CD8-positive, alpha-beta memory T cell (primary cell): ENCODE measurements at places on chromosomes 16 and 17.

DNA sequence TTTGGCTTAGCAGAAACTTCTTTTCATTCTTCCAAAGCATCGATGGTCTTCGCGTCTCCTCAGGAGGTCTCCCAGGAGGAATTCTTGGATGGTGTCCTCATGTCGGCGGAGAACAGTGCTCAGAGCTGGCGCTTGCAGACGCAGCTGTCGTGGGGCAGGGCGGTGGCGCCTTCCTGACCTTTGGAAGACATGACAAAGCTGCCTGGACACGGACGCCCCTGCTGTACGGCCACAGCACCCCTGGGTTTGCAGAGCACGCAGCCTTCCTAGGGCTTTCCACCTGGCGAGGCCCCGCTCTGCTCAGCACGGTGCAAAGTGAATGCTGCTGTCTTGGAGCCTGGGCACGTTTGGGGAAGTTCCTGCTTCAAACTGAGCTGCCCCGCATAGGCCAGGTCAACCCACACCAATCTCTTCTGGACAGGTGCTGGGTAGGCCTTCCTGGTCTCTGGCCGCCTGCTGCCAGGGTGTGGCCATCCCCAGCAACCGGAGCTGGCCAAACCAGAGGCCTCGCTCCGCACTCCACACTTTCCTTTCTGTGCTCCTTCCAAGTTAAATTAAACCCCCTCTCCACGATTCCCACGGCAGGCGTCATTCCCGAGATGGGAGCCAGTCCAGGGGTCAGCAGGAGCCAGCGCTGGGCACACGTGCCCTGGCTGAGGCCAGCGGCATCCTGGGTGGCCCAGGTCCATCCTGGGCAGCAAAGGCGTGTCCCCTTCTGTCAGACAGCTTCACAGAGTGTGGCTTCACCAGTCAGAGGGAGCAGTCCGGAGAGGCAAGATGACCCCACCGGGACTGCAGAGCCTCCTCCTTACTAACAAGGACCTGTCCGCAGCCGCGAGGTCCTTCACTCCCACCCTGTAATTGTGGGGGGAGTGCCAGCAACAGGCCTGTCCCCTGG is 15.0 kb upstream of the KREMEN2 start:
- no peak for DNase-seq

DNA sequence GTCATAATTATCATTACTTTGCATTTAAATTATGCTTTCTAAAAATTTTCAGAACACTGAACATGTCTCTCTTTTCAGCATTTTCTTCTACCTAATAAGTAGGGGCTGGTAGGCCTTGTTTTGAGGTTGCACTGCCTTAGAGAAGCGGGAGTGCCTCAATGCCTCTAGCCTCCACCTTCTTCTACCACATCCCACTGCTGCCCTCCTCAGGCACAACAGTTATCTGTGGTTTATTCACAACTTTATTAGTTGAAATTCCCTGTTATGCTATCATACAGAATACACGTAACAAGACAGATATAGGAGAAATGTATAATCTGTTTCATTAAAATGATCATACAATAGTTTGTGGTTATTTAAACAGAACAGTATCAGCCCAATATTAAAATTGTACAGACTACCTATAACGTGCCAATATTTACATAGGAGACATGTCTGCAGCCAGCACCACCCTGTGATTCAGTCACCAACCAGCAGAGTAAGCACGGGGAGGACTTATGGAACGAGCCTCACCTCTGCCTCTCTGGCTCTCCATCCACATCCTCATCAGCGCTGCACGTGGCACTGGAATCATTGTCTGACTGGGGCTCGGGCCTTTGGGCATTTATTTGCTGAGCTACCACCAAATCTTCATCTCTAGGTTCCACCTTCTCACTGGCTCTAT is 101.2 kb downstream of the TTC19 start:
- DNase-seq, result no peak

DNA sequence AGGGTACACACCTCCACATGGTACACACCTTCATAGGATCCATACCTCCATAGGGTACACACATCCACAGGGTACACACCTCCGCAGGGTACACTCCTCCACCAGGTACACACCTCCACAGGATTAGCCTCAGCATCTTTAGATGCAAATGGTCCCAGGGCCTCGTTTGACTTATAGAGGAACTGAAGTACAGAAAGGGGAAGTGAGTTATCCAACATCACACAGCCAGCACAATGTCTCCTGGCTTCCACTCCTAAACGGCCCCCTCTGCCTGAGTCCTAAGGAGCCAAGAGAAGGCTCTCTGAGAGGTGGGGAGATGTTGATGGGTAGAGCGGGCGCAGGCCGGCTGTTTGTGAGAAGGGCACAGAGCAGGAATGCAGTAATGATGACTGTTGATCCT is 12.0 kb downstream of the FOXN1 start:
- no peak for DNase-seq

GRCh38 chr16:48507391-48507790 is 102.6 kb downstream of the N4BP1 start:
- DNase-seq, result no peak

- DNase-seq, result no peak
Measured at GRCh38 chr16:49913720-49914119, 57.8 kb upstream of the ZNF423 start.

DNA sequence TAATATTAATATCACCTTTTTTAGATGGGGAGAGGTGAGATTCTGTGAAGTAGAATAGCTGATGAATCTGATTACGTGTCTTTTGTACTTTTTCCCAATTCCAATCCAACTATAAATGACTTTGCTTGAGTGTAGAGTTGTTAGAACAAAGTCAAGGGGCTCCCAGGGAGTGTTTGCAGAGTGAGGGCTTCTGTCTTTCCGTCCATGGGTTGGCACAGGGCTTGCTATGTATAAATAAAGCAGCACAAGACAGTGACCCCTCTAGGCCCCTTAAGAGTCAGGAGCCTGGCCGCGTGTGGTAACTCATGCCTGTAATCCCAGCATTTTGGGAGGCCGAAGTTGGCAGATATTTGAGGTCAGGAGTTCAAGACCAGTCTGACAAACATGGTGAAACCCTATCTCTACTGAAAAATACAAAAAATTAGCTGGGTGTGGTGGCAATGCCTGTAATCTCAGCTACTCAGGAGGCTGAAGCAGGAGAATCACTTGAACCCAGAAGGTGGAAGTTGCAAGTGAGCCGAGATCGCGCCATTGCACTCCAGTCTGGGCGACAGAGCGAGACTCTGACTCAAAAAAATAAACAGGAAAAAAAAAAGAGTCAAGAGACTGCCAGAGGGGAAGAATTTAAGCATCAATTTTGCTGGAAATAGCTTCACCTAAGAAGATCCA is 127.9 kb upstream of the HS3ST3A1 start:
- DNase-seq, result no peak

- DNase-seq, result no peak
Measured at GRCh38 chr16:80372341-80372740, 168.5 kb upstream of the DYNLRB2 start.

GRCh38 chr17:42819939-42820535 is 4.0 kb downstream of the BECN1 start:
- peak; percentile 29 for DNase-seq

GRCh38 chr17:14902297-14902696 is 362.8 kb downstream of the PMP22 start:
- DNase-seq, result no peak
